ENCODE measurements at places on chromosomes 5 and 9.

DNA sequence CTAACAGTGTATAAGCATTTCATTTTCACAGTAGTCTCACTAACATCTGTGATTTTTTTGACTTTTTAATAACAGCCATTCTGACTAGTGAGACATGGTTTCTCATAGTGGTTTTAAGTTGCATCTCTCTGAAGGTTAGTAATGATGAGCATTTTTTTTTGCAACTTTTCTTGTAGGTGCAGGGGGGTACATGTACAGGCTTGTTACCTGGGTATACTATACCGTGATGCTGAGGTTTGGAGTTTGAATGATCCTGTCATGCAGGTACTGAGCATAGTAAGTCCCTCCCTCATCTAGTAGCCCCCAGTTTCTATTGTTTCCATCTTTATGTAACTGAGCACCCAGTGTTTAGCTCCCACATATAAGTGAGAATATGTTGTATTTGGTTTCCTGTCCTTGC is 444.6 kb upstream of the DAB2 start:
- DNase-seq = no peak

DNA sequence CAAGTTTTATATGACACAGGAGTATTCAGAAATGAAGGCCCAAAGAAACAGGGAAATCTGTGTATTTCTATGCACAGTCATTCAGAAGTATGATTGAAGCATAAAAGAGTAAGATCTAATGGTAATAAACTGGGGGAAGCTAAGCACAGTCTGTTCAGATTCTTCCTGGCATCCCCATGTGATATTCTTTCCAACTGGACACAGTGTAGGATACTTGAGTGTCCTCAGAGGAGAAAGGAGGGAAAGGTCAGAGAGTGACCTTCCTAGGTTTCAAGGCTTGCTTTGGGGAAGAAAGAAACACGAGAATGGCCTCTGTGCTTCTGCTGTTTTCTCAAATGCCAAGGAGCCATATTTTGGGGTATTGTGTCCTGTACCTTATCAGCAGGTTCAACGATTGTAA is 1798.4 kb upstream of the WWC1 start:
- no peak for DNase-seq

DNA sequence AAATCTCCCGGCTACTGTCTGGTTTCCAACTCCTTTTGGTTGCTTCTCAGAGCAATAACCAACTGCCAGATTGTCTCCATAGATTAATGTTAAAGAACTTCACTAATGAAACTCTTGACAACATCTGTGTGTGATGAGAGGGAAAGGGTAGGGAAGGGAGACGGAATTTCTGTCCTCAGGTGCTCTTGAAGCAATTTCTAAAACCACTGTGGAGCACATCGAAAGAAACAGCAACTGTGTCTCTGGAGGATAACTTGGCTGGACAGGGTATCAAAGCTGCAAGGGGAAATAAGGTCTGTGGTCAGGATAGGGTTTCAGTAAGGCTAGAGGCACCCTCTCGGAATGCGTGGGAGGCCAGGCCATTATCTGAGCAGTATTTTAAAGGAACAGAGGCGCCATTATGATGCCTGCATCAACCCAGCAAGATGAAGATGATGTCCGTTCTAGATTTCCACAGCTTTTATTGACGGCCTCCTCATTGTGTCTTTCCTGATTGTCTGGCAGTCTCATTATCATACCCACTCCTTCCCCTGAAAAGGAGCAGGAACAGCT is 76.6 kb downstream of the RORB start:
- DNase-seq = no peak

DNA sequence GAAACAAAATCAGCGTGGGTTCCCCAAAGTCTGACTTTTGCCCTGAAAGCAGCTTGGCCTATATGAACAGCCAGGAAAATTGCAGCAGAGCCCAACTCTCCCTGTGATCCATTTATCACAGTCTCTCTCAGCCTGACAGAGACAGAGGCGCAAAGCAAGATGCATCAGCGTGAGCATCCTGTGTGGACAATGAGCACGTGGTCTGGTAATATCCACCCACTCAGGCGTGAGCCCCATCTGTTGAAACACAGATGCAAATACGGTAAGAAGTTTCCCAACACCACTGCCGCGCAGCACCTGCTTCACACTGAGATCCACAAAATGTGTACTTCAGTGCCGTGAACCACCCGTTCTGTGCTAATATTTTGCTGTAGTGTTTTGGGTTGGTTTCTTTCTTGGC is 114.6 kb downstream of the MRPL36 start:
- DNase-seq = no peak

- peak; percentile 79 for DNase-seq
These were observed 98.3 kb upstream of the BOD1 start for GRCh38 chr5:173714551-173715428.

DNA sequence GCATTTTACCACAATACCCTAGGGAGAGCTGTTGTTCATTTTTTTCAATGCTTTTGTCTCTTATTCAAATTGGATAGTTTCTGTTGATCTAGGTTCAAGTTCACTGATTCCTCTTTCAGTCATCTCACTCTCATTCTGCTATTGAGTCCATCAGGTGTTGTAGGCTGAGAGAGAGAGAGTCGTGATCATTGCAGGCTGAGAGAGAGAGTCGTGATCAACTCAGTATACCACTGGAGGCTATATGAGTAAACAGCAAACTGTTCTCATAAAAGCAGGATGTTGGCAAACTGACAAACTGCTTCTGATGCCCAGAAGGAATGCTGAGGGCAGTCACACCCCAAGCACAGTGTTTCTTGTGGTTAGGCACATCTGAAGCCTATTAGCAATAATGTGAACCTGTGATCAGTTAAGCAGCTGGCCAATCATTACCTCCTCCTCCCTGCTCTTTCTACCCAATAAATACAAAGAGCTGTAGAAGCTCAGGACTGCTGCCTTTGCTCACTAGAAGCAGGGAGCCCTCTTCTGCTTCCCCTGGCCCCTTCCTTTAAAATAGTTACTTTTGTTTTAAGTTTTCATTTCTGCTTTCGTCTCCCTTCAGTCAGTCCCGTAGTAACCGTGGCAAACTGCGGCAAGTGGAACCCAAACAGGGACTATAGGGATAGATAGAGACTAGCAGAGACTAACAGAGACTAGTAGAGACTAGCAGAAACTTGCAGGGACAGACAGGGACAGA is 476.1 kb upstream of the ACO1 start:
- no peak for DNase-seq

DNA sequence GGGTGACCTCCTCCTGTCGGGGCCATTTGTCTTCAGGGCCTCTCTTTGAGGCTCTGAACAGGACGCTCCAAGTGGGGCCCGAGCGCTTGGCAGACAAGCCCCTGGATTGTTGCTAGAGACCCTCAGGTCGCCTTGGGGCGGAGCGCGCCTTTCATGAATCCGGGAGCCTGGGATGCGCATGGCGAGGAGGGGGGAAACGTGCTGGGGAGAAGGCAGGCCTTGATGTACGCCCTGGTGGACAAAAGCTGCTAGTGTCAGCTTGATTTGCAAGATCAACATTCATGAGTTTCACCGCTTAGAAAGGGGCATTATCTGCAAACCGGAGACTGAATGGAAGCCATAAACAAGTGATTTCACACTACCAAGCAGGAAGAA is 226.3 kb downstream of the SMARCA2 start:
- no peak for DNase-seq

- DNase-seq = no peak
These were observed 239.6 kb upstream of the IRX1 start for GRCh38 chr5:3356016-3356415.

DNA sequence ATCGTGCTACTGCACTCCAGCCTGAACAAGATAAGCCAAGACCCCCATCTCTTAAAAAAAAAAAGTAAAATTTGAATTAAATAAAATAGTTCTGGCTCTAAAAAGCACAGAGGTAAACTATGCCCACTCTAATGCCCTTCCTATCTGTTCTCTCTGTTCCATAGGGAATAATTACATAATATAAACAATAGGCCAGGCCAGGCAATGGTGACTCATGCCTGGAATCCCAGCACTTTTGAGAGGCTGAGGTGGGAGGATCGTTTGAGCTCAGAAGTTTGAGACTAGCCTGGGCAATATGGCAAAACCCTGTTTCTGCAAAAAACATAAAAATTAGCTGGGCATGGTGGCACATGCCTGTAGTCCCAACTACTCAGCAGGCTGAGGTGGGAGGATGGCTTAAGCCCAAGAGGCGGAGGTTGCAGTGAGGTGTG is 47.4 kb downstream of the MYO10 start:
- no peak for DNase-seq

DNA sequence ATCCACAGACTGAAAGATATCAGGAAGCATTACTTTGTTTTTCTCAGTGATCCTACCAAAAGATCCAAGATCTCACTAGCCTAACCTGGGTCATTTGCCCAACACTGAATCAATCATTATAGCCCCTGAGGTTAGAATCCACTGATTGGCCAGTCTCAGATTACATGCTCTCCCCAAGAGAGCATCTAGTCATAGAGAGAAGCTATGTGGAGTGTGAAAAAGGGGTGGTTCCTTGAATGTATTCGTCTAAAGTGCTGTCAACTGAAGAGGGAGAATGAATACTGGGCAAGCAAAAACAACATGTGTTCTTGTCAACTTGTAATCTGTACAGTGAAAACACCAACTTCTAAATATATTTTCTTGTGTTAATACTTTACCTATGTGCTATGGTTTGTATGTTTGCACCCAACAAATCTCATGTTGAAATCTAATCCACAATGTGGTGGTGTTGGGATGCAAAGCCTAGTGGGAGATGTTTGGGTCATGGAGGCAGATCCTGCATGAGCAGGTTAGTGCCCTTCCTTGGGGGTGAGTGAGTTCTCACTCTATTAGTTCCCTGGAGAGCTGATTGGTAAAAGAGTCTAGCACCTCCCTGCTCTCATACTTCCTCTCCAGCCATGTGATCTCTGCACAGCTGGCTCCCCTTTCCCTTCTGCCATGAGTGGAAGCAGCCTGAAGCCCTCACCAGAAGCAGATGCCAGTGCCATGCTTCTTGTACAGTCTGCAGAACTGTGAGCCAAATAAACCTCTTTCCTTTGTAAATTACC is 60.3 kb upstream of the PJA2 start:
- DNase-seq = no peak

DNA sequence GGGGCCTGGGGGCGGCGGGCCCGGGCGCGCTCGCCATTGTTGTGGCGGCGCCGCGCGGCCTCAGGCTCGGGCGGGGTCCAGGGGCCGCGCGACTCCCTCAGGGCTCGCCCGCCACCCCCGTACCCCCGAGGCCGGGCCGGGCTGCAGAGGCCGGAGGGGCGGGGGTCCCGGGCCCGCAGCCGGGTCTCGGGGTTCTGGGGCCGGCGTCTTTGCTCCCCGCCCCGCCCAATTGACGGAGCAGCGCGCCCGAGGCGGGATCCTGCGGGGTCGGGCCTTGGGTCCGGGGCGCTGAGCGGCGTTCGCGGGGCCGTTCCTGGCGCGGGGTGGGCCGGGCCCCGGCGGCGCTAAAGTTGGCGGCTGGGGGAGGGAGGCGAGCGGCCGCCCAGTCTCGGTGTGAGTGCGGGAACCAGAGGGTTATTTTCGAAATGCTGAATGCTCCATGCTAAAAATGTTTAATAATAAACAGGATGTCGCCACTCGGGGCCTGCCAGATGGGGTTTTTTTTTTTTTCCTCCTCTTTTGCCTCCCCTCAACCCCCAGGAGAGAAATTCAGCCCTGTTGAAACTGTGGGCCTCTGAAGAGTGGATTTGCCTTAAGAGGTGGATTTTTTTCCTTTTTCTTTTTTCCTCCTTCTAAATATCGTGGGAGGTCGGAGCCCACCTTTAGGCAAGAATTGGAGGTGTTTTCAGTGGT is 724 bp downstream of the PRRC2B start:
- DNase-seq = peak; percentile 85

DNA sequence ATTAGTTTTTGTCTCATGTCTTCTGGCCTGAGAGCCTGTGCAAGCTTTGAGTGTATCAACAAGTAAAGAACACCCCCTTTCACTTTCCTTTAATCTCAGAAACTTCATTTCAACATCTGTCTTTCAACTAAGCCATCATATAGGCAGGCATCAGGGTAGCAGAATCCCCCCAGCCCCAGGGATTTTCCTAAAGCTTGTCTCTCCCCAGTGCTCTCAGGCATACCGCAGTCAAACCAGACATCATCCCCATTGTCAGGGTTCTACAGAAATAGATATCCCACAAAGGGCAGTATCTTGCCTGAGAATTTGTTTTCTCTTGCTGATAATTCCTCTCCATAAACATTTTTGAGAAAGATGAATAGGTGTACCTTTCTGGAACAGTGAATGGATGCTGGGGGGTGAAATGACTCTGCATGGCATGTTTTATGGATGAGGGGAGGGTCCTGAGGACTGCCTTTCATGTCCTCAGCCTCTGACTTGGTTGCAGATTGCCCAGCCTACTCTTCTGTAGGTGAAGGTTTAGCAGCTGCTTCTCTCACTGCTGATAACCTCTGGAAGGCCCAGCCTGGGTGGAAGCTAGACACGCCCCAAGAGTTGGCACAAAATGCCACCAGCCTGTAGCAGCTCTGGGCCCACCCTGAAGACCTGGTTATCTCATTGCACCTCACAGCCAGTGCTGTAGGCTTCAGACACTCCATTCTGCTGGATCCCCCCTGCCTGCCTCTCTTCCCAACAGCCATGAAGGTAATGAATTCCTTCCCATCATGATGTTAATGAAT is 20.5 kb upstream of the SHB start:
- no peak for DNase-seq

GRCh38 chr5:118722122-118723020 is 266.0 kb downstream of the DTWD2 start:
- DNase-seq = no peak

DNA sequence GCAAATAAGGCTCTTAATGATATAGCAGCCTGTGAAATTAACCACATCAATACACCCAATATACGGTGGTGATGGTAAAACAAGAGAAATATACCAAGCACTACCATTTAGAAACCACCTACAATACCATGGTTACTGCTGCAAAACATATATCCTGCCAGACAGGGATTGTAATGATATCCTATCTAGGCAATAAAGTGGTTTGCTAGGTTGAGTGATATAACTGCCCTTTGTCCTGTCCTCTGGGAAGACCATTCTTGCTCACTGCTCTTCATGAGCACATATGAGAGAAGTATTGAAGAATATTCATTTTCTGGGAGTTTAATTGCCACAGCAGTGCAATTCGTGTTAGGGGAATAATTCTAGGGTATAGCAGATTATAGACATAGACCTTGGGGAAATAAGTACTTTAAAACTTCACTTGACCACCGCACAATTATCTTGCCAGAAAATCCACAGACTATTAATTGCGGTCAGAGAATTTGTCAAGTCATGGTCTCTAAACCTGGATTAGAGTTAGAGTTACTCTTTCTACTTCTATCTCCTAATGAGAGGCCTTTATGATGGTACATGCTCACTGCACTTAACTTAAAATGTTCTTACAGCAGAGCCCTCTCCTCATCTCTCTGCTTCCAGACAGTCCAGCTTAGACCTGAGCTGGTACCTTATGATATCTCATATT is 413.0 kb downstream of the ZNF608 start:
- no peak for DNase-seq
